Renal pelvis (tissue), 12 donors: ENCODE measurements at places on chromosomes 11 and 22. TPM values are rescaled to one million over a fixed set of nuclear protein-coding genes. Genes with fewer than 3 reads are reported as not detected.

- DNase-seq, result no peak
Observed at GRCh38 chr11:35146074-35146521, 7.1 kb downstream of the CD44 start.

SLC17A6 gene
- not detected for polyA plus RNA-seq

DNA sequence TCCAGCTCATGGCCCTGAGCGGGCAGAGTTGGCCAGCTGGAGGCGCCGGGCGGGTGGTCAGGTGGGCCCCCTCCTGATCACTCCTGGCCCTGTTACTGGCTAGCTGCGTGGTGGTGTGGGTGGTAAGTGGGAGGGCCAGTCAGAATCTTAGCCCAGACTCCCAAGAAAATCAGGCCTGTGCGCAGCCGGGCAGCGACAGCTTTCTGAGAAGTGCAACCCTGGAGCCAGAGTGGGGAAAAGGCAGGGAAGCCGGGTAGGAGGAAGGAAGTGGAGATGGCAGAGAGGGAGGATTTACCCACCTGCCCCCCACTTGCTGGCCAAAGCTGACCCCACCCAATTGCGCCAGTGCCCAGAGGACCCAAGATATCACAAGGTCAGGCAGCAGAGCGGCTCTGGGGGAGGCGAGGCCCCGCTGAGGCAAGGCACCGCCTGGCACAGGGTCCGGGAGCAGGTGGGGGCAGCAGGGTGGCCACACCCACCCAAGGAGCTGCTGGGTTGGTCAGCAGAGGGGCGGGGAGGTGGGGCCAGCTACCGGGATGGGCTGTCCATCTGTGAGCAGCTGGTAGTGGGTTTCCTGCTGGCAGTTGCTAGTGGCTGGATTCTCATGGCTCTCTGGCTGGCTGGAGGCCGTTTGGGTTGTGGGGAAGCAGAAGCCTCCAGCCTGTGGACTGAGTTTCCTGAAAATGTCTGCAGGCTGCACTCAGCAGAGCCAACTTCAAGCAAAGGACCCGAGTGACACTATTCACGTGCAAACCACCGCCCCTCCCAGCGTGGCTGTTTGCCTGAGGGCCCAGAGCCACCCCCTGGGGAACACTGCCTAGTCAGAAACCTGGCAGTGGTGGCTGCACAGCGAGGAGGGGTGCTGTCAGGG is 196.4 kb downstream of the IGLL1 start:
- DNase-seq, result no peak

DNA sequence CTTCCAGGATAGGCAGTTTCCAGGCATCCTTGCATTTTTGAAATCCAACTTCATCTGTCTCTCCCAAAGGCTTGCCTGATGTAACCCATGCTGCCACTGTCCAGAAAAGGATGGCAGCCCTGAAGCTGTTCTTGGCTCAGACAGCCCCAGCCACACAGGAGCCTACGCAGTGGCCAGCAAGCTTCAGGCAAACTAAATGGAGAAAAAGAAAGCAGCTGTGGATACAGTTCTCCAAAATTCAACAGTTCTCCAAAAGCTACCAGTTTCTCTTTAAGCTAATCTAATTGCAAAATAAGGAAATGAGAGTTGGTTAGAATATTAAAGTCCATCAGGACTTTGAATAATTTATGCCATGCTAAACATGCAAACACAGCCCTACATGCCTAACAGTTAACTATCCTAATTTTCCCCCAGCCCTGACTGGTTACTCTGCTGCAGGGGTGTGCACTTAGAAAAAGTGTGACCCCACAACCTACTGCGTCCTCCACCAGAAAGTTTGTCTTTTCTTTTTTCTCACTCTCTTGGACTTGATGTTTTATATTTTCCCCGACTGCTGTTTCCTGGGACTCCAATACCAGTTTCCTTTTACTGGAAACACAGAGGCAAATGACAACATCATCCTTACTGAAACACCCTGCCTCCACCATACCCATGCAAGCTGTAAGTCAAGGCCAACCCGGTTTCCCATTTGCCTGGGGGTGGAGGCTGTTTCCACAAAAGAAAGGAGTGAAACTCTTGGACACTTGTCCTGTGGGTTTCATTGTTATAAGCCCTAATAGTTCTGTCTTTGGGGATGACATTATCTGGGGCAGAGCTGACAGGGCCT is 69.1 kb upstream of the OR5AN1 start:
- no peak for DNase-seq

FAM83F gene
- polyA plus RNA-seq, result 2.9 TPM

GRCh38 chr11:102610200-102610599 is 14.9 kb downstream of the MMP20 start:
- no peak for DNase-seq
